ENCODE measurements at places on chromosomes 3 and 15.

DNA sequence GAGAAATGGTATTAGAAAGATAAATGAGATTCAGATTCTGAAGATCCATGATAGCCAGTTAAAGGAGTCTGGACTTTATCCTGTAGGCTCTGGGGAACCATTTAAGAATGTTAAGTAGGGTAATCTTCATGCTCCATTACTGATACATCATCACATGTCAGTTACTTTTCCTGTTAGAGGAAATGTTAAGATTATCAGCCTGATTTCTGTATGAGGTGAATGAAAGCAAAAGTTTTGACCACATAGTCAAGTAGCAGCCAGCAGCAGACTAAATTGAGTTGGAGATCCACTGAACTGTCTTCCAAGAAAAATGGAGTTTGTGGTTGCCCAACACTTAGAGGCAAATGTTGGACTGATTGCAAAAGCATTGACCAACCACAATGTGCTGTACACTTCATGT is 4.7 kb upstream of the COPB2 start:
- DNase-seq, result no peak

GRCh38 chr3:124276133-124276532 is 284.2 kb upstream of the ROPN1 start:
- DNase-seq, result no peak

DNA sequence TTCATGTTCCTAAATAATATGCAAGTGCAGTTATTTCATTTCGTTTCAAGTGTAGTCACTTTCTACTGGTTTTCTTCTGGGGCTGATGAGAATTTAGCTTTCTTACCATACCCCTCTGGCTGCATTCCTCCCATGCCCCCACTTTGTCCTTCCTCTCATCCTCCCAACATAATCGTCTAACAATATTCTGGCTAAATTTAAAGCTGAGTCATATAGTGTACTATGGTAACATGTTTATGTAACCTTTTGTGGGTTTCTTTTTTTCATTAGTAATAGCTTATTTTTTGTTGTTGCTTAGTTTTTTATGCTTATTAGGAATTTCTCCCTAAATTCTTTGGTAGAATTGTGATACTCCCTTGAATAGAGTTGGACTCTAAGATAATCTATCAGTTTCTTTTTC is 30.5 kb downstream of the DUT start:
- no peak for DNase-seq

GRCh38 chr3:158506456-158506855 is 64.5 kb upstream of the MLF1 start:
- DNase-seq, result no peak

- no peak for DNase-seq
Observed at GRCh38 chr3:71022551-71023335, 560.8 kb downstream of the FOXP1 start.

GRCh38 chr3:188294823-188295487 is 141.0 kb downstream of the LPP start:
- DNase-seq, result no peak

DNA sequence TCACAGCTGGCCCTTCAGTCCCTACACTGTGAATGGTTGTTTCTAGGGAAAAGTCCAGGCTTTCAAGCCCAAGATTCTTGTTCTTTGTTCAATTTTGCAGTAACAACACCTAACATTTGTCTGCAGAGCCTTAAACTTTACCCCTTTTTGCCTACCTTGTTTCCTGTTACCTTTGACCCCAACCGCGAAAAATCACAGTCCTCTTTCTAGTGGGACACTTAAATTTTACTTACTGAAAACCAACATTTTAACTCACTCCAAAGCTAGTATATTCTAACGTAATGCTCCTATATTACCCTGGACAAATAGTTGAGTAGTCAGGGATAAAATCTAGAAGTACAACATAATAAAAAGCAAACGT is 649 bp upstream of the PIK3CB start:
- DNase-seq, result peak; percentile 25

- DNase-seq, result no peak
Observed at GRCh38 chr3:71397046-71397445, 186.5 kb downstream of the FOXP1 start.

Measured in GM20000 (cell line).